ENCODE measurements at places on chromosomes 6 and 20.

DNA sequence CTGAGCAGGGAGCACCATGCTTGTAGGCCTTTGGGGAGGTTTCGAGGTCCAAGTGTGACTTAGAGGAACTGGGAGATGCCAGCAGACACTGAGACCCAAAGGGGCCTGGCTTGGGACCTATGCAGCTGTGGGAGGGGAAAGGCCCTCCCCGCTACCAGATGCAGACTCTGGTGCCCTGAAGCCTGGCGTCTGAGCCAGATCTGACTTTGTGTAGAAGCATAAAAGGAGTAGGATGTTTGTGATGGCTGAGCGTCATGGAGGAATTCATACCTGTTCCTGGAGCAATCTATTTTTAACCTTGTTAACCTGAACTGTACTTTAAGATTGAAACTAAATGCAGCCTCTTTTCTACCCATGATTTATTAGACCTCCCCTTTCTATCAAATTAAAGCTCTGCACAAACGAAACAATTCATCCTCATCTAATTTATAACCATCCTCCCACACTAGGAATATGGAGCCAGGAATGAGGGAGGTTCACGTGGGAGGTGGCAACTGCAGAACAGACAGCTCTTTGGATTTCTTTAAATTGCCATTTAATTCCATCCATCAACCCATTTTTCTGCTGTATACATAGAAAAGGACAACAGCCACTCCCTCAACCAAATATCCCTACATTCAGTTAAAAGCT is 172.6 kb upstream of the AGPAT4 start:
- DNase-seq = no peak

DNA sequence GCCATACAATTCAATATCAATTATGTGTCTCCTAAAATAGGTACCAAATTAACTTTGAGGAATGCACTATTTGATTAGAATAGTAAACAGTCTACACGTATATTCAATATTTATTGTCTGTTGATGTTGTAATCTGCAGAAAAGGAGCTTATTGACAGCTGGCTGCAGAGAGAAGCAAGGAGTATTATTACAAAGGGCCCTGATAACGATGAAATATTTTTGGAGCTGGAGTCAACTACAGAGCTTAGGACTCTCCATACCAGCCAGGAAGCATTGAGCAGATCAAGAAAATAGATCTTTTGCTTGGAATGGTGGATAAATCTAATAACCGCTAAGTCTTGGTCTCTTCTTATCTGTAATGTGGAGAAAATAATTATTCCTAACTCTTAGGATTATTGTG is 25.5 kb downstream of the ABRACL start:
- no peak for DNase-seq

- peak; percentile 48 for DNase-seq
Measured at GRCh38 chr6:10951675-10952282, 64.9 kb downstream of the SYCP2L start.

GRCh38 chr6:42287756-42288155 is 70.1 kb upstream of the MRPS10 start:
- no peak for DNase-seq

GRCh38 chr20:33053291-33054106 is at the start of gene BPIFB3:
TSS of gene BPIFB3 (plus strand) at chr20:33053903. CDS start at chr20:33055436, 1,533 bp downstream.
- DNase-seq = peak; percentile 35

DNA sequence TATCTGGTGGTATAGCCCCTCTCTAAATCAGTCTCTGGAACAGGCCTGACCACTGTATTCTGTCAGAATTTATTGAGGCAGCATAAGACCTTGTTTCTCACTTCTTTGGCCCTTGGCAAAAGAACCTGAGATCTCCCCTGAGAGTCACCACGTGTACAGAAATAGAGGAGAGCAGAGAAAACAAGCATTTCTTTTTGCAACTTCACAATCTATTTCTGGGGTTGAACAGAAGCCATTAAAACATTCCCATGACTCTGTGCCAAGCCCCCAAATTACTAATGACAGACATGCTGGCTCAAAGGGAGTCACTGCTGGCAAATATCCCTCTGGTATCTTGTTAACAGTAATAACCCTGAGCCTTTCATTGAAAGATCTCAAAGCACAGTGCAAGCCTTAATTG is 395.3 kb downstream of the MAFB start:
- DNase-seq = no peak

DNA sequence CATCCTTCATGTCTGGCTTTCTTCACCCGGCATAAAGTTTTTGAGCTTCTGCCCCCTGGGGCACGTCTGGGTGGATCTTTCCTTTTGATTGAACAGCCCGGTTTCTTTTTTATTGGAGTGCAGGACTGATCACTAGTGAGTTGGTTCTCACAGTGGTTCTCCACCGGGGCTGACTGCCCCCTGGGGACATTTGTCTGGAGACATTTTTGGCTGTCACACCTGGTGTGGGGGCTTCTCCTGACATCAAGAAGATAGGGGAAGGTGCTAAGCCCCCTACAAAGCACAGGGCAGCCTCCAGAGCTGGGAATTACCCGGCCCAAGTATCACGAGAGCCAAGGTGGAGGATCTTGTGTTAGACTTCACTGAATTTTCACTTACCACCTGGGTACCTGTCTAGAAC is 25.7 kb upstream of the IRF4 start:
- no peak for DNase-seq

DNA sequence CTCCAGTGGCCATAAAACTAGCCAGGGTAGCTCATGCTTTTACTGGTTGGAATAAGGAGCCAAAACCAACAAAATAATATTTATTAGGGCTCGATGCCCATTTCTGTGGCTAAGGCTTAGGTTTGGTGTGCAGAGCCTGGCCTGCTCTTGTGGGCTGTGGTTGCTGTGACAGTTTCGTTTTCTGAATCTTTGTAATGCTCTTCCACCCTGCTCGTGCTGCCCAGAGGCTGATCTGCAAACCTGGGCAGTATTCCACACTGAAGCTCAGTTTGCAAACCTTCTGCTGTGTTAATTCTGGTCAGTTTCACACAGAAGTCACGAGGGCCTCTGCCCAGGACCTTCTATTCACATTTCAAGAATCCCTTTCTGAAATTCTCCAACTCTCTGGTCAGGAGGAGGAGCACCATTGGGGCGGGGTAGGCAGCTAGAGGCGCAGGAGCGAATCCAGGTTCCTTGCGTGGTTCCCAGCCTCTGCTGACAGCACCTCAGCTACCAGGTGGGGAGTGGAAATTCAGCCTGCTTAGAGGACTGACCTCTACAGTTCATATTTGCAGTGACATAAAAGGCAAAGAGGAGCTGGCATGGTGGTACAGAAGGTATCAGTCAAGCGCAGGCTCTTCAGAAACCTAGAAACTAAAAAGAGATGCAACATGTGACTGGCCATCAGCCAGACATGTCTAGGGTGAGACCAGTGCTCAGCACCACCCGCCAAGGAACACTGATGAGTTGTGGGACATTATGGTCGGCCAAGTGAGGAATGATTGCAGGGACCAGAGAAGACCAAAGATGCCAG is 14.3 kb upstream of the C20orf144 start:
- DNase-seq = no peak

DNA sequence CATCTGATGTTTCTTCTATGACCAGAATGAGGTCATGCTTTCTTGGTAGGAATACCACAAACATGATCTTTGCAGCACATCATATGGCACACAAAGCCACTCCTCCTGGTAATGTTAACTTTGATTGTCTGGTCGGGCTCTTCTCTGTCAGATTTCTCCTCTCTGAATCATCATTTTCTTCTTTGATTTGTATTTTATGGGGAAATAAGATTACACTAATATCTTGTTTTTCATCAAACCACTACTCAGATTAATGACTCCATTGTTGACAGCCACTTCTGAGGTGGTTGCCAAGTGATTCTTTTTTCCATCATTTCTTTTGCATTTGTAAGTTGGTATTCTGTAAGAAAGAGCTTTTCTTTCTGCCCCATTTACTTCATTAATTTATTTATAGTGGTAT is 29.5 kb downstream of the TRMT11 start:
- no peak for DNase-seq

GRCh38 chr6:32187009-32187709 is 2.8 kb downstream of the PBX2 start:
- DNase-seq = no peak

- DNase-seq = no peak
Measured at GRCh38 chr20:33871362-33871761, 60.2 kb downstream of the CHMP4B start.

DNA sequence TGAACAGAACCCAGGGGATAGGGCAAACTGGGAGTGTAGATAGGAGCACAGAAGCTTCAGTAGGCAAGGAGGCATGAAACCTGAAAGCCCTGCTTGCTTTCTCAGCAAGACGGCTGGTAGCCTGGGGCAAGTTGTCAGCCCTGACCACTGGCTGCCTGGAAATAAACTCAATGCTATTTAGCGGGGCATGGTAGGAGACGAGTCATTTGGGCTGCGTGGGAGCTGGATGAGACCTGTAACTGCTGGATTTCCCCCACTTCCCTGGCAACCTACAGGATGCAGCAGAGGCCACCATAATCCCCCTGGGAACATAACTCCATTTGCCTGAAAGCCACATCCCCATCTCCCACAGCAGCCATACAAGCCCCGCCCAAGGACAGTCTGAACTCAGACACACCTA is 332.6 kb upstream of the TBX18 start:
- no peak for DNase-seq

DNA sequence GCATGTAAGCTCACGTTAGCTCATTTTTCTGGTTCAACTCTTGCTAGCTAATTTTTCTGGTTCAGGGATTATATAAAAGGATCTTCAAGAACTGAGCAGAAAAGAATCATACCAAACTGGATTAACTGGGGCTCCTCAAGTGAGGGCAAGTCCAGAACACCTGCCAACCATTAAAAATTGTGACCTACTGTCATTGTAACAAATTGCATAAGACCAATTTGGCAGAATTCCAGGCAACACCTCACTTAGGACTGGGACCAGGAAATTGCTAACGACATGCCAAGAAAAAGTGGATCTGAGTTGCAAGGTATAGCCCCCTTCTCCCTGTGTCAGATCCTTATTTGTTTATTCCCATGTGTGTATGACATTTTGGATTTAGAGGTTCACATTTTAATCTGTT is 216.6 kb downstream of the HIVEP2 start:
- peak; percentile 21 for DNase-seq

- DNase-seq = no peak
Measured at GRCh38 chr20:64080813-64081623, 1.1 kb downstream of the OPRL1 start.

GRCh38 chr20:56690531-56691175 is 61.5 kb downstream of the TFAP2C start:
- no peak for DNase-seq

DNA sequence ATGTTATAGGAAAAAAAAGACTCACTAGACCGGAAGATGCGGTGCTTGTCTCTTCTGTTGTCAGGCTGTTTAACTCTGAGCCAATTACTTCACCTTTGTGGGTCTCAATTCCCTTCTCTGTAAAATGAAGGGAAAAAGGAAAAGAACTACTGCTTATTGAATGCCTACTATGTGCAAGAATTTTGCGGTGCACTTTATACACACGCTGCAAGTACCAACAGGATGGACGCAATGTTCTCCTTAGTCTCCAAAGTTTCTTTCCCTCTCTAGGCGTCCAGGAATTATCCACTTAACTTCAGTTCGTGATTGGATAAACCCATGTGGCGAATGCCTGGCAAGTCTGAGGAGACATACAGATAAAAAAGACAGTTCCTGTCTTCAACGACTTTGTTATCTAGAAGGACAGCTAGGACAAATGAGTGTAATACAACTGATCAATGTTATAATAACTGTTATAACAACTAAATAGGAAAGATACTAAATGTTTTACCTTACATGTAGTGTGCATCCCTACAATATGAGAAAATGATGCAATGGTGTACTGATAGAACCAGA is 69.0 kb upstream of the JARID2 start:
- DNase-seq = no peak

- DNase-seq = no peak
Measured at GRCh38 chr20:20266552-20266951, 101.4 kb upstream of the INSM1 start.

GRCh38 chr6:128601060-128601459 is 80.7 kb upstream of the PTPRK start:
- DNase-seq = no peak

DNA sequence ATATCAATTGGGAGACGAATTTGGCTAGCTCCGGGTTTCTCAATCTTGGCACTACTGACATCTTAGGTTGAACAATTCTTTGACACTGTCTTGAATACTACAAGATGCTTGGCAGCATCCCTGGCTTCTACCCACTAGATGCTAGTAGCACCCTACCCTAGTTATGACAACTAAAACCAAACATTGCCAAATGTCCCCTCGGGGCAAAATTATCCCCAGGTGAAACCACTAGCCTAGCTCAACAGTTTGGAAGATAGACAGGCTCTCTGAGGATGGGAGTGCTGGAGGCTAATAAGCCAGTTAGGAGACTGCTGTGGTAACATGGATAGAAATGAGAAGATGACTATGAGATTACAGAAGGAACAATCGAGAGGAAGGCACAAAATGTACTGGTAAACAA is 20.9 kb downstream of the CCNC start:
- DNase-seq = no peak

DNA sequence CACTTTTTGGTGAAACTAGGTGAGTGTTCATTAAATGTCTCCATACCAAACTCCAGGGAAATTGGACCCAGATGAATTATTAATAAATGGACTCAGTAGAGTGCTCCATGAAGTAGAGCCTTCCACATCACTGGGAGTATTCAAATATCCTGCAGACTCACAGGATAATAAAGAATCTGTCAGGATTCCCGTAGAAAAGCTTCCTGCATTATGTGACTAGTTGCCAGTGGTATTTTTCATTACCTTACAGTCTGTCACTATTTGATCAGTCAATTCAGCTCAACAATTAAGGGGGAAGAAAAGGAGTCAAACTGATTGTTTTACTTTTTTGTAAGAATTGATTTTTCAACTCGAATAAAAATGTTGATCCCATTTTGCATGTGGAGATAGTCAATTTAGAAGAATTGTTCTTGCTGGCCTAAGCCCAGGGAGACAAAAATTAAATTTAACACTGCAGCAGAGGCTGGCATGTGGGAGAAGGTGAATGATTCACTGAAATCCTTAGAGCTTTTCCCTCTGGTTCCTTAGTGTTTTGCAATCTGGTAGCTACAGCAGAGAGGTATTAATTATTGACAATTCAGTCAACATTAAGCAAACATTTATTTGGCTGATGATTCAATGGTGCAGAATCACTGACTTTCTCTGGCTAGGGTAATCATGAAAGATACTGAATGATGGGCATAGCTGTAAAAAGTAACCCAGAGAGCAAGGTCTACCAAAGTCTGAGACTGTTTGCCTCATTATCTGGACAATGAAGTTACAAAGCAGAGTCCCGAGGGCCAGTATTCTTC is 442.4 kb downstream of the CD83 start:
- DNase-seq = no peak

DNA sequence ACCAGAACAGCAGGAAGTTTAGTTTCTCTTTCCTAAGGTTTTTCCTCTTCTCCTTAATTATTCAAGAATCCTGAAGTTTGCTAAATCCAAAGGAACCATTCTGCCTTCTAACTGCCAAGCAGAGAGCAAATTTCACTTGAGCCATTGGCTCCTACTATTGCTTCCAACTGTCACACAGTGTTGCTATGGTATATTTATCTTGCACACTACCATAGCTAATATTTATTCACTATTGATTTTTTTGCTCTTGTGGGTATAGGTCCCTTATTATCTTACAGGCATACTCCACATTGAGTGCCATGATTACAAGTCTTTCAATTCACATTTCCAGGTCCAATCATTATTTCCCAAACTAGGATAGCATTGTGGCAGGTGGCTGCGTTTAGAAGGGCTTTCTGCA is 266.7 kb upstream of the FLRT3 start:
- no peak for DNase-seq

GRCh38 chr20:23349338-23350195 is 1.0 kb upstream of the NXT1 start:
- DNase-seq = peak; percentile 80

- no peak for DNase-seq
Measured at GRCh38 chr6:121770943-121771342, 335.5 kb downstream of the GJA1 start.

- no peak for DNase-seq
Measured at GRCh38 chr20:8492173-8492572, 360.1 kb downstream of the PLCB1 start.

Data from iPS-NIHi11 (cell line).